ENCODE measurements at places on chromosomes 7 and 10.

DNA sequence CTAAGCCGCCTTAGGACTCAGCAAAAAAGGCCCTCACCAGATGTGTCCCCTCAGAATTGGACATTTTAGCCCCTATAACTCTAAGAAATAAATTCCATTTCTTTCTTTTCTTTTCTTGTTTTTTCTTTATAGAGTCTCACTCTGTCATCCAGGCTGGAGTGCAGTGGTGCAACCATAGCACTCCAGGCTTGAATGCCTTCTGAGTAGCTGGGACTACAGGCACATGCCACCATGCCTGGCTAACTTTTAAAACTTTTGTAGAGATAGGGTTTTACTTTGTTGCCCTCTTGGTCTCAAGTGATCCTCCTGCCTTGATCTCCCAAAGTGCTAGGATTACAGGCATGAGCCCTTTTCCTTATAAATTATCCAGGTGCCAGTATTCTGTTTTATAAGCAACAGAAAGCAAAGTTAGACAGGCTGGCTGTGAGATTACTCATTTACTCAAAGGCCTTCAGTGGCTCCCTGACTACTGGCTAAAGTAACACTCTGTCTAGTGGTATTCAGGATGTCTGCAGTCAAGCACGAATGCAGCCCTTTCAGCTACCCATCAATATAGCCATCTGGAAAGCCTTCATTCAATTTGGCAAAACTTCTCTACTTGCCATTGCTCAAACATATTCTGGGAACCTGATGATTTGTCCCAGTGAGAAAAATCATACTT lies 128.6 kb downstream of the ICA1 start:
- DNase-seq, result no peak

DNA sequence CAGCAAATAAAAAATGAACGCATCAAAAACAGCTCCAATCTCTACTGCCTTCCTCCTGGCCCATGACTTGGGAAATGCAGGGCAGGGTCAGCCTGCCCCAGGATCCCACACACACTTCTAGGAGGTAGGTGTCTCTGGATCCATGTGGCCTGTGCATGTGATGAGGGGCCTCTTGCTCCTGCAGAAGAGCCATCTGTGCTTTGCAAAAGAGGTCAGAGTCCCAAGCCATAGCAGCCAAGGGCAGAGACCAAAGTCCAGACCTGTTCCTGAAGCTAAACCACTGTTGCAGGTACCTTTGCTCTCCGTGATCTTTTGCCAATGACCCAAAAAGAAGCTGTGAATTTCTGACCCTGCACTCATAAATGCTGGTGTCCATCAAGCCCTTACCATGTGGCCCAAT lies 57.1 kb downstream of the KCNMA1 start:
- no peak for DNase-seq

- DNase-seq, result no peak
These were observed 169.5 kb upstream of the LYZL1 start for GRCh38 chr10:29119374-29119773.

GRCh38 chr7:21923658-21924057 lies 22.0 kb downstream of the CDCA7L start:
- no peak for DNase-seq

DNA sequence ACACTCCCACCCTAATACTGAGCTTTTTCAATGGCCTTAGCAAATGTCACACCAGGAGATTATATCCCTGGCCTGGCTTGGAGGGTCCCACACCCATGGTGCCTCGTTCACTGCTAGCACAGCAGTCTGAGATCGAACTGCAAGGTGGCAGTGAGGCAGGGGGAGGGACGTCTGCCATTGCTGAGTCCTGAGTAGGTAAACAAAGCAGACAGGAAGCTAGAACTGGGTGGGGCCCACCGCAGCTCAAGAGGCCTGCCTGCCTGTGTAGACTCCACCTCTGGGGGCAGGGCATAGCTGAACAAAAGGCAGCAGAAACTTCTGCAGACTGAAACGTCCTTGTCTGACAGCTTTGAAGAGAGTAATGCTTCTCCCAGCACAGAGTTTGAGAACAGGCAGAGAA lies 338.9 kb upstream of the MBL2 start:
- DNase-seq, result peak; percentile 5

- DNase-seq, result no peak
These were observed 44.5 kb upstream of the CDK1 start for GRCh38 chr10:60733826-60734225.

DNA sequence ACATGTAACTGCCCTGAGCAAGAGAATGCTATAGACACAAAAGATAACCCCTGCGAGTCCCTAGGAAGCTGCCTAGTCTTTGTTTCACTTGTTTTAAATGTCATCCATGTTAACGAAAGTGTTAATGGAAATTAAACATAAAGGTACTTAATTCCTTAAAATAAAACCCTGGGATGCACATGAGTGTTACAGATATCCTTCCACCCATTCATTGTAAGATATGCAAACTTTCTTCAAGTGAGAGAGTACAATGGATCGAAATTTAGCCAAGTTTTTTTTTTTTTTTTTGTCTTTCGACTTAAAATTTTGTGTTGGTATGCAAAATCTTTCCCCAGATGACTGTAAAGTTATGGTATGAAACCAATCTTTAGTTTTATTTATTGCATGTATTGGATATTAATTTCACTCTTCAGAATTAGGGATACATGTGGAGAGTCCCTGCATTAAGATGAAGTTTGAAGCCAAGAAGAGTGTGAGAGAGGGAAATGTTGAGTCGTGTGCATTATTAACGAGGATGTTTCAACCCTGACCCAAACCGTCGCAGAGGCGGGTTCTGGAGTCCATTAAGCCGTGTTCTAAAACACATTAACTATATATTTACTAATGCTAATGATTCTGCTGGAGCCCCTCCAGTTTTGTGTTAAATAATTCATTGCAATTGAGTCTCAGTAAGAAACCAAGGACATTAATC lies 1.6 kb downstream of the CDK14 start:
- DNase-seq, result no peak

- no peak for DNase-seq
These were observed 43.8 kb downstream of the NRG3 start for GRCh38 chr10:81918766-81919165.

- no peak for DNase-seq
These were observed 28.6 kb downstream of the MRPL32 start for GRCh38 chr7:42960762-42961161.

Data from activated T-helper 1 cell treated with anti-CD3 and anti-CD28 coated beads, Interleukin-12 subunit alpha, Interleukin-12 subunit beta, Interleukin-2, Interleukin-4 antibody, amounts not matched to agents 30 ng/mL and 10 ng/mL and 1 ng/mL, durations not matched to agents 14 hours and 24 hours and 36 hours (primary cell).